ENCODE measurements at places on chromosomes 1 and 21.

- DNase-seq: no peak
Measured at GRCh38 chr1:1358433-1359271, at the start of gene MXRA8. MXRA8 (minus strand) TSS chr1:1358555; CDS start chr1:1358504, 51 bp downstream.

DNA sequence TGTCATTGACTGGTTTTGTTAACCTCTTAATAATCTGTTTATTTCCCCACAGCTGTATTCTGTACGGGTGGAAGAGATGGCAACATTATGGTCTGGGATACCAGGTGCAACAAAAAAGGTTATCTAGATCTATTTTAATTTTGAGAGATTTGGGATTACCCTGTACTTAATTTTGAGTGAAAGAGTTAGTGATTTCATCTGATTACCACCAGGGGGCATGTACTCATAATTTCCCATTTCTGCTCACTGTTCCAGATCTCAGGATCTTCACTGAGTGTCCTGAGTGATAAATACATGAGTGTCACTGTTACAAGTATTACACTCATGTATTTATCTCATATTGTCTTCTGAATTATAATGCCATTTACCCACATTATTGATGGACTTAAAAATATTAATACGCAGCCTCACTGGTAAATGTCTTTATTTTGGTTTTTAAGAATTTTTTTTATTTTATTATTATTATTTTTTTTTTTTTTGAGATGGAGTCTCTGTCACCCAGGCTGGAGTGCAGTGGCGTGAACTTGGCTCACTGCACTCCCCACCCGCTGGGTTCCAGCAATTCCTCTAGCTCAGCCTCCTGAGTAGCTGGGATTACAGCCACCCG is 27.4 kb downstream of the DTL start:
- DNase-seq: no peak

DNA sequence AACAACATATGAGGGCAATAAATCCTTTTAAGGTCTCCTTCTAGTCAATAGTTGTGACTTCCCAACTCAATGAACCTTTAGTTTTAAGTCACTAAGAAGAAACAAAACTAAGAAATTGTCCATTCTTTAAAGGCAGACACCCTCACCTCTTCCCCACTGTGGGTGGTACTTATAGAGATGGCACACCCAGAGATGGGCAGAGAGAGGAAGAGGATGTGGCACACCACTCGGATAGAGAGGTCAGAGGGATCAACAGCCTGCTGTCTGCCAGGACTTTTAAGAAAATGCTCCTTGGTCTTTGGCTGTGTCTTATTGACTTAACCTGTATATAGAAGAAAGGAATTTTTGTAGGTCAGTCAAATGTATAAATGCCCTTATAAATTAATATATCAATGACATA is 45.1 kb downstream of the FASLG start:
- DNase-seq: no peak

DNA sequence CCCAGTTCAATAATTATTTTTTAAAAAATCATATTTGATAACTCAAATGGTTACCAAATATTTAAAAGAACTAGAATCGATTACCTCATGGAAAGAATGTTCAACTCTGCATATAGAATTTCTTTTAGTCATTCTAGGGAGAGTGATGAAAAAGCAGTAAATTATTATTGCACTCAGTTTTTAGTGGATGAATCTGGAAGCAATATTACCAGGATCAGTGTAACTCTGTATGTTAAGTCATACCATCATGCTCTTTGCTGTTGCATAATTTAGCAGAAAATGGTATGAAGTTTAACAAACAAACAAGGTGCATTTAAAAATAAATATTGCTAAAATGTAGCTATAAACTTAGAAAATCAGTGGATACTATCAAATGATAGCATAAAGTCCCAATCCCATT is 46.1 kb upstream of the ARHGAP29 start:
- no peak for DNase-seq

GRCh38 chr1:219928791-219929118 is 398 bp upstream of the SLC30A10 start:
- DNase-seq: no peak

DNA sequence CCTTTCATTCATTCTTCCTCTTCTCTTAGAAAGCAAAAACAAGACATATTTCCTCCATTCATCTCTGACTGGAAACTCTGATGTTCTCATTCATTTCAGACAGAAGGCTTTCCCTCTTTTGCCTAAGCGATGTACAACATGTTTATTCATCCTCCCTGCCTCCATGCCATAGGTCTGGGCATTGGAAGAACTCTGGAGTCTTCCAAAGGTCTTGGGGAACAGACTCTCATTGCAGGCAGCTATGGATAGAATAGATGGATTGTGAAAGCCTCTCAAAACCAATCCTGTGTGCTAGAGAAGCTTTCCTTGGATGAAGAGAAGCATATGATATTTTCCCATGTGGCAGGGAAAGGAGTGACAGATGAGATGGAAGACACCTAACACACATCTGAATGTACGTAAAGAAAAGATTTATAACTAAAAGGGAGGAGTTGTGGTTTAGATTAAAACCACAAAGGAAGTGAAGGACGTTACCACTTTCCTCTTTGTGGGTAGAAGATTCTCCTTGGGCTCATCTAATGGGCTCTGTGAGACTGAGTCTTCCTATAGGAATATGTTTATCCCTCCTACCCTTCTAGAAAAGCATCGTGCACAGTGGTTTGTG is 38.7 kb downstream of the BCL9 start:
- DNase-seq: no peak

- DNase-seq: no peak
Measured at GRCh38 chr1:64892576-64893573, 73.5 kb downstream of the JAK1 start.

DNA sequence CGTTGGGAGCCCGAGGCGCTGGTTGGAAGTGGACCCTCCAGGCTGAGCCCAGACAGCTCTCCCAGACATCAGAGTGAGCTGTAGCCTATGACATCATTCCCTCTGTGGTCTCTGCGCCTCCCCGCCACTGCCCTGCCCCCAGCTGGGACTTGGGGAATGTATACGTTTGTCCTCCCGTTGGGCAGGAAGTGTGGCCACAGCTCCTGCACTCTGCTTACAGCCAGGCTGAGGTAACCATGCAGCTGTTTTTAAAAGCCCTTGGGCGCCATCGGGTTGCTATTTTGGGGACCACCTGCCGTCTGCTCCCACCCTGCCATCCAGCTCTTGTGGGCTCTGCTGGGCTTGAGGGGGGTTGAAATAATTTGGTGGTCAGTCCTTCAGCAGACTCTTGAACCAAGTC is 7.8 kb downstream of the VASH2 start:
- peak; percentile 14 for DNase-seq

DNA sequence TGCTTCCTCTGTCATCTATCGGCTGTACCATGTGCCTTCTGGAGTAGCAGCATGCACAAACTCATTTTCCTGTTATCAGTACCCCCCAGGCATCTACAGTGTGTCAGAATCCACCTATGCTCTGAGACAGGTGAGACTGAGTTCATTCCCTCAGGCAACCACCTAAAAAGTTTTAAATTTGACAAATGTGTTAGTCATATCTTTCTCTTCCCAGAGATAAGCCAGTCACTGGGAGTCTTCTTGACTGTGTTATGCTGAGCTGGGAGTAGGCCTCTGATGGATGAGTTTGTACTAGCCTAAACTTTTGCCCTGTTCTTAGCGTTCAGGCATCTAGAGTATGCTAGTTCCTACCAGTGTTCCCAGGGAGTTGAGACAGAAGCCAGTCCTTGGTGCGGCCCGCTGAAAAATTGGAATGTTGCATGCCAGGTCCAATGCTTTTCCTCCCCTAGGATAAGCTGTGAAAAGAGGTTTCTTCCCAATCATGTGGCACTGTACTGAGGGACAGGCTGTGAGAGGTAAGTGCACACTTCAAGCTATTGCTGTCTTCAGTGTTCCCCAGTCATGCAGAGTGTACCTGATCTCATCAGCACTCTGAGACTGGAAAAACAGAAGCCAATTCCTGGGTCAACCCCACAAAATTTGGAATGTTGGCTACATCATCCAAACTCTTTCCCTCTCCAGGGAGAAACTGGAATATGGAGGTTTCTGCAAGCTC is 1202.3 kb downstream of the NCAM2 start:
- DNase-seq: no peak

GRCh38 chr21:45820171-45821091 is 161.1 kb upstream of the COL6A1 start:
- DNase-seq: peak; percentile 86

GRCh38 chr1:218414060-218414728 is 69.1 kb downstream of the TGFB2 start:
- DNase-seq: no peak

DNA sequence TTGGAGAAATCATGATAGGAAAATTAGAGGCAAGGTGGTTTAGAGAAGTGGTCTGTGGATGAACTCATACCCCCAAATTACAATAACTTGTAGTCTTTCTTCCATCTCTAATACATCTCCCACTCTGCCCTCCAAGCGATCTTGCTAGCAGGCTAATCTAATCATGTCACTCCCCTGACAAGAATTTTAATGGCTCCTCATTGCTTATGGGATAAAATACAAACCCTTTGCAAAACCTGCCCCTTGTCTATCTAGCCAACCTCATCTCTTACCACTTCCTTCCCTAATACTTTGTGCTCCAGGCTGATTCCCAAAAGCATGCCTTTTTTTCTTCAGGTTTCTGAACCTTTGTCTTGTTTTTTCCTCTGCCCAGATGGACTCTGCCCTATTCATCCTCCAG is 71.3 kb upstream of the LRRN2 start:
- no peak for DNase-seq

- DNase-seq: no peak
Measured at GRCh38 chr1:97007840-97008604, 286.4 kb downstream of the PTBP2 start.

DNA sequence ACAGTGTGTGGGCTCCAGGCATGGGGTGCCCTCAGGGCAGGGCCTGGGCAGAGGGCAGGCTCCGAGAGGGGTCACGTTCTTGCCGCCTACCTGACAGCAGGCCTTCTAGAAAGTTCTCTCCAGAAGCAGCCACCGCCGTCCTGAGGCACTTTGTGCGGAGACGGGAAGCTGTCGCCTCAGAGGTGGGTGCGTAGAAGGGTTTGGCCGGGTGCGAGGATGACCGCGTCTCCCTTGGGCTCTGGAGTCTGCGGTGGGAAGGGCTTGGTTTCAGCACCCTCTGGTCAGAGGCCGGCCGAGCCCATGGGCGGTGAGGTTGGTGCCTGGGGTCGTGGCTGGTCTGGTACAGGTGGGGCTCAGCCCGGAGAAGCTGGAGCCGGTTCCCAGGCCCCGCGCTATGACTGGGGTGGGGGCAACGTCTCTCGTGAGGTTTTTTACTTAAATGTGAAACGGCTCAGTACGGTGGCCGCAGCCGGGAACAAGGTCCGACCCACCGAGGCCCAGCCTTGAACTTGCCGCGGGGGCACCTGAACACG is 10.1 kb upstream of the TTLL10 start:
- no peak for DNase-seq

DNA sequence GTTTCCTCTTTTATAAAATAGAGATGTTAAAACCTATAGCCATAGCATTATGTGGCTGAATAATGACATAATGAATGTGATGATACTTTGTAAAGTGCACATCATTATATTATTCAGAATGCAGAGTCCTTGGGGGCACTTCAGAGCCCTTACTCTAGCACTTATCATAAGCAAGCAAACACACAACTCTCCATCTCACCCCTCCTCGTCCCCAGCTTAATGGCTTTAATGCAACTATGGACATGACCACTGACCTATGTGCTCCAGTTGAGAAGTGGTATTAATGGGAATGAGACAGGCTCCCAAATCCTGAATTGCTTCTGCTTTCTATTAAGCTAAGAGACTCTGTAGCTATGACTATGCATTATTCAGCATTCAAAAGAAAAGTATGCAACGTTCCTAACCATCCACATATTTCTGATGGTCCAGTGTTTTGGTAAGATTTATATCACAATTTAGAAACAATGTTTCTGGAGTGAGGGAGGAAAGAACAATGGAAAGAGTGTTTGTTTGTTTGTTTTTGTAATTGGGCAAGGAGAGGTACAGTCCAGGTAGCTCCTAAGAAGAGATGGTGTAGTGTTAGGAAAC is 194.0 kb upstream of the PLXNA2 start:
- no peak for DNase-seq

DNA sequence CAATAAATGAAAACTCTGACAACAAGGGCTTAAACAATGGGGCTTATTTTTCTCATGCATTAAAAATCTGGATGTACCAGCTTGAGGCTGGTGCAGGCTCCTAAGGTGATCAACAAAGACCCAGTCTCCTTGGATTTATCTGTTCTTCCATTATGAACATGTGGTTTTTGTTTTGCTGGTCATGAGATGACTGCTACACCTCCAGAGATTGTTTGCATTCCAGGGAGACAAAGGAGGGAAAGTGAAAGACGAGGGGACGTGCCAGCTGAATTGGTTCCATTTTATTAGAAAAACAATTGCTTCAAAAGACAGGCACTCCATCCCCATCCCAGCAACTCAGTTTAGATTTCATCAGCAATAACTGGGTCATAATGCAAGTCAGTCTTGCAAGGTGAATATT is 90.9 kb upstream of the KCNK1 start:
- no peak for DNase-seq

GRCh38 chr1:20328201-20328600 is 37.5 kb downstream of the VWA5B1 start:
- no peak for DNase-seq

GRCh38 chr1:9537863-9538668 is 1.2 kb upstream of the SLC25A33 start:
- DNase-seq: no peak

- DNase-seq: no peak
Measured at GRCh38 chr1:169495046-169495775, 9.5 kb upstream of the SLC19A2 start.

- no peak for DNase-seq
Measured at GRCh38 chr21:25657140-25657539, 18.1 kb downstream of the JAM2 start.

DNA sequence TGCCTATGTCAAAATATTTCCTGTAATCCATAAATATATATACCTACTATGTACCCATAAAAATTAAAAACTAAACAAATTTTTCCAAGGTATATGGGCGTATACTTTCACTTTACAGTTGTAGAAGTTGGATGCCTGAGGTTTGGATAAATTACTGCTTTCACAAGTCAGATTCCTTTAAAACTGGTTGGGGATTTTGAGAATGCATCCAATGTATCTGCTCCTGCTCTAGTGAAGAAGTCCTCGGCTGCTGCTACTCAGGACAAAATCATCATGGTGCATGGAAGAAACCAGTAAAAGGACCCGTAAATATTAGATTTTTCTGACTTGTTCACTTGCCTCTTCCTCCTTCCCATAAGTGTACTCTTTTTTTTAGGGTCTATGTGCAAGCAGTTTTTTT is 841.1 kb downstream of the USP25 start:
- DNase-seq: no peak

DNA sequence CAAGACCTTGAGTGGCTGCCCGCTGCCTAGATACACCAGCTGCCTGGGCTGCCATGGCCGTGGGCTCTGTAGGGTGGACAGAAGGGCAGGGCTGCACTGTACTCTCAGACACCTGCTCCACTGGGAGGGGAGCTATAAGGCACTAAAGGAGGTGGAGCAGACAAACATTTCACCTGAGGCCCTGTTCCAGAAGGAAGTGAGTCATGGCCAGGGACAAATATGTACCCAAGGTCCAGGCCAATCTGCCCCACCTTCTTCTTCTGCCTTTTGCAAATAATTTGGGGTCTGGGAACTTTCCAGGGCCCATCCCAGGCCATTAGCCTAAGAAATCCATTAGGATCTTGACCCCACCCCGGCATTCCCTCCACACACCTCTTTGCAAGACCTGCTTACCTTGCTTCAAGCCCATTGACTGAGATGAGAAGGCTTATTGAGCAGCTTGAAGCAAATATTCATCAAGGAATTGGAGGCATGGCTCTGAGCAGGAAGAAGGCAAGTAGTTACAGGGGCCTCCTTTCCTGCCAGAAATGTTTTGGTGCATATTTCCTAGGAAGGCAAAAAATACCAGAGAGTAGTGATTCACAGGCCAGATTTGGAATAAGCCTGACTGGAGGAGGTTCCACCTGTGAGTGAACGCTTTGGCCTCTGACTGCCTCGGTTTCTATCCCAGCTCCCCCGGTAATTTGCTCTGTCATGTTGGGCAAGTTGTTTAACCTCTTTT is at the start of gene CAPN8:
Gene CAPN8, minus strand, starts transcription at position 110 of the 721 bp plus-strand sequence. Its CDS starts 55 bp downstream, at position 55.
- DNase-seq: no peak

Measured in endothelial cell (in vitro differentiated cells).